T-helper 9 cell (primary cell): ENCODE measurements at places on chromosomes 3 and 15.

DNA sequence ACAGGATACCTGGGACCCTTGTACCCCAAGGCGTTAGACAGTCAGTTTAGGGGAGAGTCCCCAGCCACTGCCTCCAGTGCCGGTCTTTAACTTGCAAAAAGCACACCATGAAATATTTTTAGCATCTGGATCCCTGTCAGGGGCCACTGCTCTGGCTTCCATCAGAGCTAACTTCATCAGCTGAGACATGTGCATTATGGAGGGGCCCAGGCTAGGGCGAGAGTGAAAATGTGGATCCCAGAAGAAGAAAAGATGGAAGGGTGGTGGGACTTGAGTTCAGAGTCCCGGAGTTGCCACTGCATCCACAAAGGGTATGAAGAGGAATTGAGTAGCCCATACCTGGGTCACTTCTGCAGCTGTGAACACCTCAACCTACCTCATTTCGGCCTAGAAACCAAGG is 23.5 kb upstream of the SPATA12 start:
- no peak for DNase-seq

DNA sequence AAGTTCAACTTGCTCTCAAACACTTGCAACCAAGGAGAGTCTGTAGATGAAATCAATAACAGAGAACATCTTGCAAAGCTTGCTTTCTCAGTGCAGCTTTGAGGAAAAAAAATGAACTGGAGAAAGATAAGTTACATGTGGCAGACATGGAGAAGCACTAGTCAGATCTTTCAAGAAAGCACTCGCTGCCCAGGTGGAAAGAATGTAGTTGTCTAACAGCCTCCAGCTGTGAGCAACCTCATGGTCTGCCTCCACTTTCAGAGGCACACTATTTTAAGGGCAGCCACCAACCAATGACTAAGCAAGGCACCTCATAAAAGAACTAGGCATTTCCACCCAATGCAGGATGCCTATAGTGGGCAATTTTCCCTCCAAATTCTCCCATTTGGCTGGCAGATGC is 125.4 kb upstream of the CPNE4 start:
- DNase-seq = no peak

- no peak for DNase-seq
Measured at GRCh38 chr15:69154684-69155083, 5.8 kb upstream of the GLCE start.

GRCh38 chr3:31373681-31374080 is 159.0 kb upstream of the STT3B start:
- no peak for DNase-seq

GRCh38 chr15:101437209-101437608 is 52.3 kb downstream of the PCSK6 start:
- no peak for DNase-seq

DNA sequence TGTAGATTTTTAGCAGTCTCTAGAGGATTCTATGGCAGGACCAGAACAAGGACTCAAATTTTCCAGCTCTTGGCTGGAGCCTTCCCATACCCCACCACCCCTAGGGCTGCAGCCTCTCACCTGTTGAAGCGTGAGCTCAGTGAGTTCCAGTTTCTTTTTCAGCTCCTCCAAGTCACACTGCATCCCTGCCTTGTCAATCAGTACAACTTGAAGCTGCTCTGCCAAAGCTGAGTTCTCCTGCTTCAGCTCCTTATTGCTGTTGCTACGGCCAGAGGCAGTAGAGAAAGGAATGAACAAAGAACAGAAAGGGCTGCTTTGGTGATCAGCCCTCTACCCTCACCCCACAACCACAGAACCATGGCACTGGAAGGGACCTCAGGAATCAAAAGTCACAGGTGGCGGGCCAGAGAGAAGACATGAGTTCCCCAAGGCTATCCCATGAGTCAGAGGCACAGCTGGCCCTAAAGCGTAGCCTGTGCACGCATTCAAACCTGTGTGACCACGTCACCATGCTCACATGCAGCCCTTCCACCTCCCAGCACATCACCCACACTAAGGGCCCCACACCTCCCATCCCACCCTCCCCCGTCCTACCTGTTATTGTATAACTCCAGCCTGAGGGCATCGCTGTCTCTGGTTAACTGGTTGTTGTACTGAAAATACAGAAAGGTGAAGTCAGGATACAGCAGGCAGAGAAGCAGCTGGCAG is 83.3 kb upstream of the C2CD4B start:
- no peak for DNase-seq

GRCh38 chr3:58463181-58463941 is 28.5 kb upstream of the KCTD6 start:
- peak; percentile 42 for DNase-seq

GRCh38 chr3:174332391-174332790 is 526.7 kb upstream of the NAALADL2 start:
- DNase-seq = no peak

DNA sequence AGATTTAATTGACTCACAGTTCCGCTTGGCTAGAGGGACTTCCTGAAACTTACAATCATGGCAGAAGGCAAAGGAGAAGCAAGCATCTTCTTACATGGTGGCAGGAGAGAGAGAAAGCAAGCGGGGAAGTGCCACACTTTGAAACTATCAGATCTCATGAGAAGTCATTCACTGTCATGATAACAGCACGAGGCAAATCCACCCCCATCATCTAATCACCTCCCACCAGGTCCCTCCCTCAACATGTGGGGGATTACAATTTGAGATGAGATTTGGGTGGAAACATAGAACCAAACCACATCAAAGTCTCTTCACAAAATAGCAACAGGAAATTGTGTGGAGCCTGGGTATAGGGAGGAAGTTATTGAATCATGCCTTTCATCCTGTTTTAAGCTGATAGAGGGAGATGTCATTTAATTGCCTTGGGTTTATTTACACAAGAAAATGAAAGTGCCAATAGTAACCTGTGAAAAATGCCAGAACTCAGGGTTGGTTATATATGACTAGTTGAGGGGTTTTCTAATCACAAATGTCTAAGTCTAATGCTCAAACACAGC is 624.8 kb upstream of the LMCD1 start:
- DNase-seq = peak; percentile 11

- no peak for DNase-seq
Measured at GRCh38 chr3:170080605-170081004, 42.8 kb downstream of the GPR160 start.

DNA sequence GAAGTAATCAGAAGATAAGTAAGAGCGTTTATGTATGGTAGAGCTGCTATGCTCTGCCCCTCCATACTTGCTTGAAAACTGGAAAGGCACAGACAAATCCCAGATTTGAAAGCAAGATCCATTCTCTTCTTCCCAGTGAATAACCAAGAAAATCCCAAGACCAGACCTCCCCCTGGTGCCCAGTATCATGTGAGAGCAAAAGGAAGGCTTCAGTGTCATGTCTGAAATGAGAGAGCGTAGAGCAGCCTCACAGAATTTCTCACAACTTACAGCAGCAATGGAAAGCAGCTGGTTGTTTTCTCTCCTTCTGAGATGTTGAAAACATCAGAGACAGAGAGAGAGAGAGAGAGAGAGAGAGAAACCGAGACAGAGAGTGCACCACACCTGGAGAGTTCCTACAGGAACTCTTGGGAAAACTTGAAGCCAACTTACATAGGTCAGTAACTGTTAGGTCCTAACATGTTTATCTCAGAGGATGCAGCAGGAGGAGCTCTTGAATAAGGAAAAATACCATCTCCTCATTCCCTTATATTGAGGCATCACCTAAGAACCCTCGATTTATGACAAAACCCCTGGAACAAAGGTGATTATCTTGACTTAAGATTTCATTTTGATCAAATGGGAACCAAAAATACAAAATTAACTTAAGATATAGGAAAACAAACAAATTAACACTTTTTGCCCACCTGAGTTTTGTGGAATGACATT is 273.3 kb downstream of the NSUN3 start:
- no peak for DNase-seq

DNA sequence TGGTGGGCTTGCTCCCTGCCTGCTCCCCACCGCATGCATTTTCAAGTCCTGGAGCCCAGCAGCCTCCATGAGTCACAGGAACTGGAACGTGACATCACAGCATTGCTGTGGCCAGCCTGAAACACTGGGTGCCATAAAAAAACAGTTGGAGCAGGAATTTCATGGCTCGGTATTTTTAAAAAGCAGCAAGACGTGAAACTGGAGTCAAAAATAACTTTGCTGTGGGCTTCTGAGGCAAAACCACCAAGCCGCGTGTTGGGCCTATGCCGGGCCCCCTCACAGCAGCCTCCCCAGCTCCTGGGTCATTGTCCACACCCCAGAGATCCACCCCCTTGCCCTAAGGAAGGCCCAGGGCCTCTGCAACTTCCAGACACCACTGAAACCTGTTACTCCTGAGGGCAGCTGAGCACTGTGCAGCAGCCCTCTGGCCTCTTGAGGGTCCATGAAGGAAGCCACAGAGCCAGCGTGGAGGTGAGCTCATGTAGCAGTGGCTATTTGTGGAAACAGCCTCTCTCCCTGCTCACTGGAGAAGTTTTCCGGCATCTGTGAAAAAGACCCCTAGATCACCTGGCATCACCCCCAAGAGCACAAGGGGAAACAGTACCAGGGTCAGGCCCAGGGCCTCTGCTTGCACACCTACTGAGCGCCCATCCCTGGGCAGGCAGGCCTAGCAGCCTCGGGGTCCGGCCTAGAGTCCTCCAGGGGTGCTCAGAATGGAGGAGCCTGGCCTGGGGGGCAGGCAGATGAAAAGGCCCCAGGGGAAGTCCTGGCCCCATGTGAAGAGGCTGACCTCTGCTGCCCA is 34.0 kb upstream of the DUSP7 start:
- DNase-seq = no peak

GRCh38 chr3:190210608-190211007 is 89.9 kb upstream of the P3H2 start:
- no peak for DNase-seq

DNA sequence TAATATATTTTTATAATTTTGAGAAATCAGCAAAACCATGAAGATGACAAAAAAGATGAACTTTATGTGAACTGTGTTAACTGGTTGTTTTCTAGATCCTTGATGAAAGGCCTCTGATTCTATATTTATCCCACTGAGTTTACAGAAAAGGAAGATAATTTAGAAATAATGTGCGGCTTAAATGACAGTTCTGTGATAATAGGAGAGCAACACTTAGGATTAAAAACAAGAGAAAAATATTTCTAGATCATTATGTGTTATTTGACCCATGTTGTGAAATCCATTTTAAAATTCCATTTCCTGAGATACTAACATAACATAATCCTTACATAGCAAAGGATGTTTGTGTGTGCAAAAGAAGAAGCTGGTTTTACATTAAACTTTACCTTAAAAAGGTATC is 598.0 kb downstream of the DIPK2A start:
- no peak for DNase-seq

- no peak for DNase-seq
Measured at GRCh38 chr15:72782274-72783003, 1.1 kb downstream of the ADPGK start.

DNA sequence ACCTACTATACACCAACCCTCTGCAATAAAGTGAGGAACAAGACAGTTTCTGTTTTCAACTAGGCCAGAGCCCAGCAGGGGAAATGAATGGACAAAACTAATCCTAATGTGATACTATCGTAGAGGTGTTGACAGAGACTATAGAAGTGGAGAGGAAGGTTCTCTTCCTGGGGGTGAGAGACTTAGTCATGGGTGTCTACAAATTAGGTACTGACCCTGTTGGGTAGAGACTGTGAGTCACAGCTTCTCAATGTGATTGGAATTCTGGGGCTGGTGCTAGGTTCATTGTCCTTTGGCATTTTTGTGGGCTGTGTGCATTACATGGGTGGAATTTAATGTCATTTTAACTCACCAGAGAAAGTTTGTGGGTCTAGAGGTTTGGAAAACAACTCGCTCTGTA is 79.3 kb downstream of the ADAMTSL3 start:
- no peak for DNase-seq

- no peak for DNase-seq
Measured at GRCh38 chr3:100637197-100637631, 27.8 kb downstream of the ADGRG7 start.

DNA sequence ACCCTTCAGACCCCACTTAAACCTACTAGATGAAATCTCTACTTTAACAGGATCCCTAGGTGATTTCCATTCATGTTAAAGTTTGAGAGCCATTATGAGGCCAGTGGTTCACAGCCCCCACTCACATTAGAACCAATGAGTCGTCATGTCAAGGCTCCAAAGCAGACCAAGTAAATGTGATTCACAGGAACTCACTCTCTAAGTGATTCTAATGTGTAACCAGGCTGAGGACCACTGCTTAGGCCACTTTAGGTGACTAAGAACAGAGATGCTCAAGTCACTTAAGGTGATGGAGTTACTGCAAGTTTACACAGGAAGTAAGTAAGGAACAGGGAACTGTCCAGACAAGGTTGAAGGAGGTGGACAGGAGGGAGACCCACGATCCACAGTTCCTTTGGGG is 7.7 kb downstream of the GALNT15 start:
- DNase-seq = no peak

DNA sequence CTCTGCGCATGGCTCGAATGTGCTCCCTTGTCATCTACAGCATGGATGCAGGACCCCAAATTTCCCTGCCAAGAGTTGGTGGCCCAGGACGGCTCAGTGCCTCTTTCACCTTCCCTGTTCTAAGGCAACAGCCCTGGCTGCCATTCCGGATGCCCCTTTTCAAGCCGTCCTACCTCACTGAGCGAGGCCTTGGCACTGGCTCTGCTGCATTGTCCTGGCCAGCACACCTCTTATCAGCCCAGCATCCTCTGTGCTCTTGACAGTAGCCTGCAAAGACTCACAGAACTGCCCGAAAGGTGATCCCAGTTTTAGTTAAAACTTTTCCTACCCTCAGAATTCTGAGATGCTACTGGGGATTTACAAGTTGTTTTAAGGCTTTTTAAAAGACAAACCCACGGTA is 122.0 kb downstream of the MECOM start:
- no peak for DNase-seq

- DNase-seq = no peak
Measured at GRCh38 chr15:57495041-57495440, 96.7 kb upstream of the MYZAP start.

- no peak for DNase-seq
Measured at GRCh38 chr15:29053006-29053405, 167.2 kb downstream of the APBA2 start.

DNA sequence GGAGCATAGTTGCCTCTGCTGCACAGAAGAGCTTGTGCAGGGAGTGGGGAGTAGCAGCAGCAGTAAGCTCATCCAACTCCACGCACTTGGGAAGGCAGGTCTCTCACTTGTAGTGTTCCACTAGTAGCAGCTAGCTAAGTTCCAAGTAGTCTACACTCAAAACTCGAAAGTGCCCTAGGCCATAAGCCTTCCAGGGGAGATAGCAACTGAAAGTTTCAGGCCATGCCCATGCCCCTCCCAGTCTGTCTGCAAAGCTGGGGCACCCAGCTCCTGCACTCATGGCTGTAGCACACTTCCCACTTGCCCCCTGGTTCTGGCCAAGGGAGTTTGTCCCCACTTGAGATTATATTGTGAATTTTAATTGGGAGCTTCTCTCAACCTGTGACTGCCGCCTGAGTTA is 57.5 kb downstream of the MFSD1 start:
- DNase-seq = no peak
